ENCODE measurements at places on chromosomes 2 and 18.

- no peak for DNase-seq
Measured at GRCh38 chr2:68483011-68483410, 15.6 kb downstream of the APLF start.

DNA sequence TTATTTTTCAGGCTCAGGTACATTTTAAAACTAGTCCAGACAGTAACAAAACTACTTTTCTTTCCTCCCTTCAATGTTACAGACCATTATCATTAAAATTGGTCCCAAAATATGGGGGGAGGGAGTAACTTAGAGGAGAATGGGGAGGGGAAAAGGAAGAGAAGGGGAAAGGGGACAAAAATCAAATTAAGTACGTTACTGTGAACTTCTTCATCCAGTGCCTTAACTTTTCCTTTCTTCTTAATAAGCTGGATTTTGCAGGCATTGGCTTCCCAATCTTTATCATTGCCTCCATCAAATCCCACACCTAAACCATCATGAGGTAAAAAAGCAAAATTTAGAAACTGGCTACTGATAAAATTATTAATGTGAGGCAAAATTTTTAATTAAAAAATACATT is 17.2 kb downstream of the GFPT1 start:
- DNase-seq: no peak

GRCh38 chr2:240618776-240619175 is 6.5 kb upstream of the GPR35 start:
- no peak for DNase-seq

DNA sequence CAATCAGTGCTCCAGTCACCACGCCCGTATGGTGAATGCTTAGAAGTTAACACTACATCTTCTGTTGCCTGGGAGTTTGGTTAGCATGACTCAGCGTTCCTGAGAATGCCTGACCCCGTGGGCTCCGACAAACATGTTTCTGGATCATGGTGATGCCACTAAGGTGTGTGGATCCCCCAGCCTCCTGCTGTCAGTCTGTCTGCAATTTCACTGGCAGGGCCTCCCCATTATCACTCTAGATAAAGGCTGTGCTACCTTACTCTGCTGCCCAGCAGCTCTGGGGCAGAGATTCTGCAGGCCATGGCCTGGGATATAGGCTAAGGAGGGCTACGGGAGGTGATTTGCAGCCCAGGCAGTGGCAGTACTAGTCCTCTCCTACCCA is 66.0 kb downstream of the STPG4 start:
- DNase-seq: no peak

DNA sequence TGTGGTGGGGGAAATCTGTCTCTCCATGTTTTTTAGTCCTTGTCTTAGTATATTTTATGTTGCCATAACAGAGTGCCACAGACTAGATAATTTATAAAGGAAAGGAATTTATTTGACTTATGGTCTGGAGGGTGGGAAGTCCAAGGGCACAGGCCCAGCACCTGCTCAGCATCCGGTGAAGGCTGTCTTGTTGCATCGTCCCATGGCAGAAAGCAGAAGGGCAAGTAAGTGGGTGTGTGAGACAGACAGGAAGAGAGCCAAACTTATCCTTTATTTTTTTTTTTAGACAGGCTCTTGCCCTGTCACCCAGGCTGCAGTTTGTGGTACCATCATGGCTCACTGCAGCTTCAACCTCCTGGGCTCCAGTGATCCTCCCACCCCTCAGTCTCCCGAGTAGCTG is 98.1 kb downstream of the HS1BP3 start:
- DNase-seq: no peak

All from CD4-positive, alpha-beta T cell treated with Interleukin-4 for 4 hours (primary cell).